ENCODE measurements at places on chromosomes 5 and 9.

- DNase-seq, result no peak
Observed at GRCh38 chr9:124329206-124329792, 71.5 kb downstream of the NEK6 start.

GRCh38 chr5:125199968-125200865 is 453.8 kb upstream of the ZNF608 start:
- no peak for DNase-seq

GRCh38 chr5:168786147-168786546 is 207.0 kb upstream of the PANK3 start:
- no peak for DNase-seq

DNA sequence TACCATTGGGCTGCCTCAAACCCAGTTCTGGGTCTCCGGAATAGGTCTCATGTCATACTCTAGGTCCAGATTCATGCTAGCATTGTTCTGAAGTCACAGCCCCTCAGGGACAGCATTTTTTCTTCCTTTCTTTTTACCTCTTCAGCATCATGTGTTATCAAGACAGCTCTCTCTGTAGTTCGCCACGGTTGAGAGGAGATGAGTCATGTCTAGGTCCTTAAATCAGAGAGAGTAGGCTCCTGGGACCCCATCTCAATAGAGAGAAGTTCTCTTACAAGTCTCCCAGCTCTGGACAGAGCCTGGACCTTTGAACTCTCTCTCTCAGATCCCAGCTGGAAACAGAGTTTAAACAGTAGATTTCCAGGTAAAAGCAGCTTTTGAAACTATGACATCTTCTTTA is 332.4 kb upstream of the CD180 start:
- DNase-seq, result no peak

DNA sequence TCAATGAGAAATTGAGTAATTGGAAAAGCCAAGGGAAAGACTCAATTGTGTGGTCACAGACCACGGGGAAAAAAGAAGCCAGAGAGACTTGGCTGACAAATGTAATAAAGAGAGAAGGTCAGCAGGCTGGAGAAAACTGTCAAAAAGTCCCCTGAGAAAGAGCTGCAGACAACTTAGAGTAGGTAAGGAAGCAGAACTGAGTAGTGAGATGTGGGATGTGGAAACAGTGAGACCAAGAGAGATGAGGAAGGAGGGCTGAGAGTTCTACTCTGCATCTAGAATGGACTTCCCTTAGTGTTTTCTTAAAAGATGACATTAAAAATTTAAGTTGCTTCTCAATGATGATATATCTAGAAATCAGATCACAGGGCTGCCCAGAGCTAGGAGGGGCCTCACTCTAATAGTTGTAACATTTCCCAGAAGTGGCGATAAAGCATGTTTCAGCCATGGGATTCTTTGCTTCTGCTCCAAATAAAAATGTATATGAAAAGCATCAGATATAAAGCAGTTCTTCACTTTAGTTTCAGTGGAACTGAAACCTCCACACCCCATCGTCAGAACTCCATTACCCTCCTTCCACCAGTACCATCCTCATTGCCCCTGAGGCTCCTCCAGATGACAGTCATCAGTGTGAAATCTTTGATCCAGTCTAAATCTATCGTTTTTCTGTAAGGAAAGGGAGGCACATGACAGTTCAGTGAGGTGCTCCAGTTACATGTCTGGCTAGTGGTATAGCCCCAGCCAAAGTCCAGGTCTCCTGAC is 80.6 kb downstream of the SPEF2 start:
- no peak for DNase-seq

GRCh38 chr5:171599957-171600612 is 180.6 kb downstream of the FGF18 start:
- no peak for DNase-seq

GRCh38 chr5:115577329-115577728 is 24.9 kb downstream of the TICAM2 start:
- DNase-seq, result no peak

- DNase-seq, result no peak
Observed at GRCh38 chr5:29367176-29367833, 1826.2 kb upstream of the CDH6 start.

- DNase-seq, result no peak
Observed at GRCh38 chr5:87300744-87301143, 33.1 kb downstream of the RASA1 start.

- no peak for DNase-seq
Observed at GRCh38 chr9:91825422-91825821, 124.6 kb downstream of the ROR2 start.

GRCh38 chr9:117545846-117546245 is 131.0 kb upstream of the ASTN2 start:
- no peak for DNase-seq

GRCh38 chr5:143041-143440 is 48.3 kb upstream of the LRRC14B start:
- DNase-seq, result no peak

- DNase-seq, result no peak
Observed at GRCh38 chr5:159933531-159934485, 17.5 kb downstream of the ADRA1B start.

- DNase-seq, result no peak
Observed at GRCh38 chr5:41482715-41483114, 27.7 kb downstream of the PLCXD3 start.

- DNase-seq, result no peak
Observed at GRCh38 chr5:165495829-165496380, 1990.5 kb downstream of the MAT2B start.

- no peak for DNase-seq
Observed at GRCh38 chr5:111935835-111936234, 178.8 kb upstream of the NREP start.

- no peak for DNase-seq
Observed at GRCh38 chr5:163727028-163727427, 221.6 kb downstream of the MAT2B start.

DNA sequence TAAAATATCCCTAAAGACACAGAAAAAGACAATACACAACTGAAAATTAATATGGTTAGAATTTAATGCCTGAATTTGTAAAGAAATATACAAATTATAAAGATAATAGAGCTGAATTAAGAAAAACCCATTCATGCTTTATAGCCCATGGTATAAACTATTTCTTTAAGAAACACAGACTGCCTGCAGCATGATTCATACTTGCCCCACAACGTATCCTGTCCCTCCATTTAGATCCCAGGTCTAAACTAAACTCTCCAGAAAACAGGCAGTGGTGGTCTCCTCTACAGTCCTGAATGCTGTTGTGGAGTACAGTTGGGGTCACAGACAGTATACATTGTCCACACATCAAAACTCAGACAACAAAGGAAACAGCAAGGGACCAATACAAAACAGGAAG is 24.8 kb downstream of the IL6ST start:
- DNase-seq, result no peak

GRCh38 chr9:116605060-116605459 is 82.0 kb upstream of the TRIM32 start:
- DNase-seq, result no peak

- DNase-seq, result peak; percentile 10
Observed at GRCh38 chr9:9352877-9353481, 1259.8 kb downstream of the PTPRD start.

- no peak for DNase-seq
Observed at GRCh38 chr9:105871540-105871939, 177.2 kb downstream of the TMEM38B start.

- DNase-seq, result peak; percentile 24
Observed at GRCh38 chr9:34454571-34455065, 3.8 kb downstream of the FAM219A start.

- no peak for DNase-seq
Observed at GRCh38 chr5:98775246-98776065, 2.0 kb downstream of the RGMB start.

Data from NCI-H446 treated with DMSO at 0.1 percent for 48 hours (cell line).